ENCODE measurements at places on chromosomes 3 and 15. TPM values are rescaled to one million over a fixed set of nuclear protein-coding genes. Genes with fewer than 3 reads are reported as not detected.
A peak's percentile ranks its signal among the peaks of the same experiment; 100 is the strongest.

ARGFX gene
- not detected for total RNA-seq

IL17RC gene
- total RNA-seq: 36.1 TPM

CCDC39 gene
- total RNA-seq: not detected

CCR8 gene
- 0.36 TPM for total RNA-seq

CACNA1D gene
- total RNA-seq: 22.2 TPM

GRAMD2A gene
- total RNA-seq: 8.0 TPM

NAALADL2 gene
- 43.9 TPM for total RNA-seq

- no peak for DNase-seq
These were observed 55.2 kb downstream of the HMG20A start for GRCh38 chr15:77475898-77476297.

GRCh38 chr3:159186581-159186980, 384.7 kb downstream of the MFSD1 start:
- no peak for DNase-seq

- no peak for DNase-seq
These were observed 231.3 kb downstream of the LPP start for GRCh38 chr3:188385295-188385694.

- DNase-seq: no peak
These were observed 76.2 kb downstream of the CACNA2D3 start for GRCh38 chr3:54198556-54198955.

DNA sequence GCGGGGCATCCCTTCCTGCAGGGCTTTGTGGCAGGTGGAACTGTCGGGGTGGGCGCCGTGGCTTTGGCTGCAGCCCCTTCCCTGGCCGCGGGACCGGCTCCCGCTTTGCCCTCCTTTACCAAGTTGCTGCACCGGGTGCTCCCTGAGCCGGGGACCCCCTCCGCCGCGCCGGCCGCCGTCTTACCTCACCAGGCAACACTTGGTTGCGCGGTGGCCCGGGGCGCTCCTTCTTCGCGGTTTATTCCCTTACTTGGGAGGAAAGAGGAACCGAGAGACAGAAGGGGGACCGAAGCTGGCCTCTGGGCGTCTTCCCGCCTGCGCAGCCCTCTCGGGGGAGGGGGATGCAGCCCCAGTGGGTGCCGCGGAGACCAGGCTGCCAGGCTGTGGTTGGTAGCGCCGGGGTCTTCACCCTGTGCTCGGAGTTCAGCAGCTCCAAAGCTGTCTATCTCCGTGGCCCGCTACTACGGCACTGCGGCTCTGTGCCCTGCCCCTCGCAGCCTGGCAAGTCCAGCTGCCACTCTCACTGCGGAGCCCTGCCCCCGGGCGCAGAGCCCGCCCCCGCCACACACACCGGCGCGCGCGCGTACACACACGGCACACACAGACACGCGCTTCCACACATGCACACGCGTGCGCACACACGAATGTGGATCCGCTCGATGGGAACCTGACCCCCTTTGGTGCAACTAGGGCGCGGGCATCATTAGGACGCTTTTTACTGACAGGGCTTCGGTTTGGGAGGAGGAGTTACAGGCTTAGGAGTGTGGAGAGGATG, at the start of gene DGKG:
Gene DGKG (minus strand): TSS at position 473 of the 775 bp plus-strand sequence. CDS start 41,775 bp downstream, outside the sequence.
- peak; percentile 66 for DNase-seq

DNA sequence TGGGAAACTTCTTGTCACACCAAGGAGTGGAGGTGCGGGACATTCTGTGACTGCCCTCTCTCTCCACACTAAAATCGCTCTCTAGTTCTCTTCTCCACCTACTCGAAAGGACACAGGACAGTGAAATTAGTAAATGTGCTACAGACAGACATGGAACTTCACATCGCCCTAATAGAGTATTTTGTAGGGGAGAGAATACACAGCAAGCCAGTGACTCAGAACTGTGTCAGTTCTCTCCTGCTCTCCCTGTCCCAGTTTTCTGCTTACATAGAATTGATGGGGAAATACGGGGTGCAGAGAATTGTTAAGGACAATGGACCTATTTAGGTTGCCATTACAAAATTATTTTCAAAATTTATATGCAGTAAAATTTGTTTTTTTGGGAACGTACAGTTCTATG, 159.6 kb upstream of the GADL1 start:
- no peak for DNase-seq
